ENCODE measurements at places on chromosomes 4 and X.

GRCh38 chr4:169156392-169156791 lies 114.4 kb downstream of the SH3RF1 start:
- DNase-seq: no peak

GRCh38 chr4:81453024-81453423 lies 18.7 kb downstream of the RASGEF1B start:
- DNase-seq: no peak

GRCh38 chr4:41678951-41679350 lies 69.6 kb downstream of the PHOX2B start:
- DNase-seq: no peak

DNA sequence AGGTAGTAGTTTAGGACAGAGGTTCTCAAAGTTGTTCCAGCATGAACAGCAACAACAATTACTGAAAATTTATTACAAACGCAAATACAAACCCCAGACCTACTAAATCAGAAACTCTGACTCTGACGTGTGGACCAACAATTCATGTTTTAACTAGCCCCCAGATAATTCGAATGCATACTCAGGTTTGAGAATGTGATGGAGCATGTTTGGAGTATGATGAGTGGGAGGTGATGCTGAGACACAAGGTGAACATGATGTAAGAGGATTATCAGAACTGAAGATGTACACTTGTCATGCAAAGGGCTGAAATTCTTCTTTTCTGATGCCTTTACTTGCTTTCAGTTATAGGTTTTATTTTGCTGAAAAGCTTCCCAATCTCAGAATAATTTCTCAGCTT lies 323.0 kb downstream of the INPP4B start:
- DNase-seq: no peak

DNA sequence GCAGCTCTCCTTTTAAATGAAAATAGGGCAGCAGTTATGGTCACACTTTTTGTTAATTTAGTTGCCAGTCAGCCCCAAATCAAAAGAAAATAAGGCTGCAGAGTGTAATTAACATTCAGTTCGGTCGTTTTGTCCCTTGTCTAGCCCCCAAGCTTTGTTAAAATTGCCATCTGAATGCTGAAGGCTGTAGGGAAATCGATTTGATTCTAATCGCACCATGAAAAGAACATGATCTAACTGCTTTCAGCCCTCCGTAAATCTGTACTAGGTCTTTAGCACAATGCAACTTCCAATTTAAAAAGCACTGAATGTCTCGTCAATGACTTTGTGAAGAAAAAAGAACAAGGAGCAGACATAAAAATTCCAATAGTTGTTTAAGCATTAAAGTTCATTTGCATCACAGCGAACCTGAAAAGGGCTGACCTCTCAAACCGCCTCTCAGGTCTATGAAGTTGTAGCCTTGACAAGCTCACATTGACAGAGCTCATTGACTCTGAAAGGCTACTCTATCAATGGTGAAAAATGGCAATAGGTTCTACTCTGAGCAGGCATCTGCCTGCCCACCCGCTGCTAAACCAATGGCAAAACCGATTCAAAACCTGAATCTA lies 48.9 kb downstream of the CHIC2 start:
- DNase-seq: no peak
